ENCODE measurements at places on chromosomes 4 and X.

GRCh38 chr4:107862658-107863057 is 37.9 kb downstream of the SGMS2 start:
- peak; percentile 15 for DNase-seq

DNA sequence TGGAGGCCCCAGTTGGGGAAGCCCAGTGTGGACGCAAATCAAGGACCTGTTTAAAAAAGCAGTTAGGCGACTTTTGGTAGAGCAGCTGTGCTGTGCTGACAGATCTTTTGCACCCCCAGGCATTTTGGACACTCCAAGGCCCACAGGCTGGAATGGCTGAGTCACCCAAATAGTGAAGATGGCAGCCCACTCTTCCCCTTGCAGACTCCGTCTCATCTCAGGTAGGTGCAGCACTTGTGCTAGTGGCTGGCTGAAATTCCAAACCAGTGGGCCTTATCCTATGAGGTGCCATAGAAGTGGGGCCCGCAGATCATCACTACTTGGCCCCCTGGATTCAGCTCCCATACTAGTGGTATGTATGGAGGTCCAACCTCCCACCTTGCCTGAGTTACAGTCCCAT is 42.8 kb downstream of the CPXCR1 start:
- no peak for DNase-seq

- DNase-seq: no peak
Measured at GRCh38 chrX:35700121-35700520, 98.0 kb upstream of the MAGEB16 start.

- DNase-seq: no peak
Measured at GRCh38 chr4:109334129-109335105, 32.0 kb upstream of the COL25A1 start.

DNA sequence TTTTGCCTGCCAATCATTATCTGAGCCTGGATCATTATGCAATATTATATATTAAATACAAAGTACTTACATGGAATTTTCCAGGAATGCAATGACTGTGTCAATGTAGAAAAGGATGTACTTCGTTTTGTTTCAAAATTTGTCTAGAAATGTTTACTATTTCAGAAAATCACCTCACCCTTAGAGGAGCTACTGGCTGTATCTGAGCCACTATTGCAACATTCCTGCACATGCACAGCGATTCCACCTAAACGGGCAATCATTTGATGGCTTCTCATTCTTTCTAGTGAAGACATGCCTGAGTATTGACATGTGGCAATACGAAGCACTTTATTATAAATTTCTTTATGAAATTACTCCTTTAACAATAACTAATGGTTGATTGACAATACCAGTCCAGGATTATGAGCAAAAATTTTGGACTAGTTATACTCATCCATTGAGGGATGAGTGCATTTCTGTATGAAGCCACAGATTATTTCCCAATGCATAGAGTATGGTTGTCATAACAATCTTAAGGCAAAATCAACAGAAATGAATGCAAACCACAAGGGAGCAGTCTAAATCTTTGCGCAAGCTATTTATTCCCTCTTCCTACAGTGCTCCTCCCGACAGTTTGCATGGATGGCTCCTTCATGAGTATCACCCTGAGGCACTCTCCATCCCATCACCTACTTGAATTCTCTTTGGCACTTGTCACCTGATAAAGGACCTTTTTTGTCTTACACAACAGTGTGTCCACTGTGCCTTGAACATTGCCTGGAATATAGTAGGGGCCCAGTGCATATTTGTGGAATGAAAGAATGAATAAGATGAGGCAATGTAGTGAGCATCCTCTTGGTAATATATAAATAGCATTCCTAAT is 35.8 kb upstream of the MMAA start:
- no peak for DNase-seq

GRCh38 chrX:49226946-49227345 is 6.2 kb downstream of the CACNA1F start:
- DNase-seq: no peak

GRCh38 chr4:53928825-53929224 is 135.6 kb downstream of the CHIC2 start:
- DNase-seq: no peak

DNA sequence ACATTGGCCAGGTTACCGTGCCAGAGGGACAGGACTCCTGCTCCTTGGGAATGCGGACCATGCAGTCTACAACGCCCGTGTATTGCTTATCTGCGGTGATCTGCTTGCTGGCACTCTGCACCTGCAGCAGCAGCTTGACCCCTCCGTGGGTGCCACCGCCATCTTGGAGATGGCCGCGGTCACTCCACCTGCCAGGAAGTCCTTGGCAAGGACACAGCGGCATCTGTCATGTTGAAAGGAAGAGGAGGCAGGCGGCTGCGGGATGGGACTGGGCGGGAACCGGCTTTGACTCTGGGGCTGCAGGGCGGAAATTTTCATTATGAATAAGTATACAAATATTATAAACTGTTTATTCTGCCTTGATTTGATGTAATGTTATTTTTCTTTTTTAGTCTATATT is 63.4 kb downstream of the F11 start:
- DNase-seq: no peak

DNA sequence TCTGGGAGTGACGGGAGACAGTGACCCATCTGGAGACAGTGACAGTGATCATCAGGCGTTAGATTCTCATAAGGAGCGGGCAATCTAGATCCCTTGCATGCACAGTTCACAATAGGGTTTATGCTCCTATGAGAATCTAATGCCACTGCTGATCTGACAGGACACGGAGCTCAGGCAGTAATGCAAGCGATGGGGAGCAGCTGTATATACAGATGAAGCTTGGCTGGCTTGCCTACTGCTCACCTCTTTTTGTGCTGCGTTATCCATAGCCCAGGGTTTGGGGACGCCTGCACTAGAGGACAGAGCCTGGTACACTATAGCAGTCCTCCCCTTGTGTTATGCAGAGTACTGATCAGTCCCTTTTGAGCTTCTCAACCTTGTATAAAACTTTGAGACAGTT is 23.5 kb downstream of the NFKB1 start:
- DNase-seq: no peak

DNA sequence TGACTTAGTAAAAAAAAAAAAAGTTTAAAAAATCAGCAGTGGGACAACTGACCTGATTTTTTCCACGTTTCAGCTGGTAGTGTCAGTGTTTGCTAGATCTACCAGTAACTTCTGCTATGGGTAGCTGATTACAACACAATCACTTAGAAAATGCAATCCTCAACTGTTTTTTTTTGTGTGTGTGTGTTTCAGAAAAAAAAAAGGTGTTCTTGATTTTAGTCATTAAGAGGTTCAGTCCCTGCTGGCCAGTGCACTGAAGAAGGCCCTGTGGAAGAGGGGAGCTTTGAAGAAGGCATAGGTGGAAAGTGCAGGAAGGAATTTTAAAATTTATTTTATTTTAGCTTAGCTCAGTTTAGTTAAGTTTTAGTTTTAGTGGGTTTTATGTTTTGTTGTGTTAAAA is 46.9 kb downstream of the SH2D1A start:
- no peak for DNase-seq

GRCh38 chrX:768596-768995 is 138.0 kb downstream of the SHOX start:
- DNase-seq: no peak

- no peak for DNase-seq
Measured at GRCh38 chr4:153275380-153276276, 68.9 kb upstream of the MND1 start.

DNA sequence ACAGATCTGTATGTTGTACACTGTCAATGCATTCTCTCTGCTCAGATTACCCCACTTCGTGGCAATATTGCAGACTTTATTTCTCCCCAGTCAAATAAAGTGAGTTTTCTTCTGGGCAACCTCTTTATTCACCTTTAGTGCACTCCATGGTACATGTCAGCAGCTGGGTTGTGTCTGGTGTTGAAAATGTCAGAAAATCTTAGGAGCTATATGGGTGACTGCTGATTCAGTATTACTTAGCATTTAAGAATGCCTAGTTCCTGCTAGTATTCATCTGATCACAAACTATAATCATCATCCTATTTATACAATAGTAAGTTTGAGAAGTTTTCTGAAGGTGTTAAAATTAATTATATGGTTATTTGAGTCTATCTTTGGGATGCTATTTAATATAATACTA is 112.5 kb downstream of the CFAP299 start:
- no peak for DNase-seq

GRCh38 chr4:42398171-42398870 is 1.0 kb downstream of the SHISA3 start:
- DNase-seq: no peak

DNA sequence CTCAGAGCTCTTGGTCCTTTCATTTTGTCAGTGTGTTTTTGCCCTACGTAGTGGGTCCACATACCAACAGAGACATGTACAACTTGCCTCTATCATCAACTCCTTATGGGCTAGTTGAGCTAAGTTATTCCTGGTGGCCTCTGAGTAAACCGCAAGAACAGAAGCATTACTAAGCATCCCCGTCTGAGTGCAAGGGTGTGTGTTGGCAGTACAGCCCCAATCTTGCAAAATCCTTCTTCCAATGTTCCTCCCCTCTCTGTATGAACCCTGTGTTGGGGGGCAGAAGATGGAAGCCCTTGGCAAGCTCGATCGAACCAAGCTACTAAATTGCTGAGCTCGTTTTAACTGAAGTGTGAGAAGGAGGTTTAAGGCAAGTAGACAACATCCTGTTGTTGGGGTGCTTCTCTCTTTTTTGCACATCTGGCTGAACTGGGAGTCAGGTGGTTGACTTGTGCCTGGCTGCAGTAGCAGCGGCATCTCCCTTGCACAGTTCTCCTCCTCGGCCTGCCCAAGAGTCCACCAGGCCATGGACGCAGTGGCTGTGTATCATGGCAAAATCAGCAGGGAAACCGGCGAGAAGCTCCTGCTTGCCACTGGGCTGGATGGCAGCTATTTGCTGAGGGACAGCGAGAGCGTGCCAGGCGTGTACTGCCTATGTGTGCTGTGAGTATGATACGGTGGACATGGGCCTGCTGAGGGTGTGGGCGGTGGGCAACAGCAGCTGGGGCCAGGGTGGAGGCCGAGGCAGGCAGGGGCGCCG is at the start of gene SH2D1A:
Gene SH2D1A (plus strand): TSS at position 447 of the 760 bp plus-strand sequence. CDS start 80 bp downstream, at position 527.
- peak; percentile 63 for DNase-seq

GRCh38 chr4:113893546-113893945 is 85.9 kb downstream of the ARSJ start:
- DNase-seq: no peak

GRCh38 chrX:122813876-122814275 is 370.2 kb upstream of the GRIA3 start:
- DNase-seq: no peak

GRCh38 chrX:66012094-66012534 is 27.8 kb downstream of the VSIG4 start:
- DNase-seq: peak; percentile 9

DNA sequence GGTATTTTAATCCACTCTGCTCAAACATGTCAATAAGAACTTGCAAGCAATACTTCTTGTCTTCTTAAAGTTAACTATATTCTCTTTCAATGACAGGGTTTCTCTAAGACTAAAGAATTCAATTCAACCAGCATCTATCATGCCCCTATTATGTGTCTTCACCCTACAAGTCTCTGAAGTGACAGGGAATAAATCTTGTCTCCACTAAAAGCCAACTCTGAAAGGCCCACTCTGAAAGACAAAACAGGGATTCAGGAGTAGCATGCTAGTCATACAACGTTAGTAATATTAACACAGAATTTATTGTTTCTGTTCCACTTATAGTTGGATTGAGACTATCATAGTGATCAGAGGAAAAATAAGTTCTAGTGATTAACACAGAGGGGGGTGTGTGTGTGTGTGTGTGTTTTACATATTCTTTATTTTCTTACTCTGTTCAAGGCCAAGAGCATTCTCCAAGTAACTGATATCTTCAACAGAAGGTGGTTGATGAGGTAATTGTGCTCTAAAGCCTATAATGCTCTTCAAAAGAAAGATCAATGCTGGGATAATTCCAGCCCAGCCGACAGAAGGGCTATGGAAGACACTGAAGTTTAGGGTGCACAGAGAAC is 122.4 kb upstream of the DCLK2 start:
- DNase-seq: no peak

GRCh38 chr4:39719804-39720580 is 22.1 kb downstream of the UBE2K start:
- no peak for DNase-seq

DNA sequence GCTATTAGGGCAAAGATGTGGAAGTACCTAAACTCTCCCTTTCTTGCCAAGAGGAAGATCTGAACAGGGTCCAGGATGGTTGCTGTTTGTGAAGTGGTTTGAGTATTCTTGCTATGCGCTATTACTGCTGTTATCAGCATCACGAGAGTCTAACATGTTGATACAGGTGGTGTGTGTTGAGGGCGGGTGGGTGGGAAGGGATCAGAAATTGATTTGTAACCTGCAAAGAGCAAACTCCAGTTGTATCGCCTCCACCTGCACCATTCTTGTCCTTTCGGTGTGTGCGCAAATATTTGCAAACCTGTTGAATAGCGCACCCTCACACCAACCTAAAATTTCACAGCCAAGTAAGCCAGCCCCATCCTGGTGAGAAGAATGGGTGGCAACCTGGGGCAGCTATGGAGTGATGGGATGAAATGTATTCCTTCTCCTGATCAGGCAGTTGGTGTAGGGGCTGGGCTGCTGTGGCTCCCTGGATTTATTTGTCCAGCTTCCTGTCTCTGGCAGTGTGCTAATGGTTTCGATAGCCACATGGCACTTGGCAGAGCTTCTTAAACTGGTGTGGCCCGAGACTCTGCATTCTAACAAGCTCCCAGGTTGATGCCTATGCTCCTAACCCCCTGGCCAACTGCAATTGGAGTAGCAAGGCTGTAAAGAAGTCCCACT is 102.6 kb upstream of the SCML1 start:
- DNase-seq: no peak

DNA sequence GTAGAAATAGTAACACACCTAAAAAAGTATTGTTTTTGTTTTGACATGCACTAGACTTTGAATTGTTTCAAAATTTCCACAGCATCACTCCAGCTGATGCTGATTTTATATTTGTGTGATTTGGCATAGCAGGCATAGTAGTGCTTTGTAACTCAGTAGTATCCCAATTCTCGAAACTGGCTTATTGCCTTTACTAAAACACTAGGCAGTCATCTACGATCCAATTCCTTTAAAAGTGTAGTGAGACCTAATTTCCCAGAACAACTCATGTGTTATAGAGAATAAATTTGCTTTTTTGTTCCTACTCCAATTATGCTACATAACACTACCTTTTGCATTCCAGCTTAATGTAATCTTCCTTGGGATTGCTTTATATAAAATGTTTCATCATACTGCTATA is 797.7 kb downstream of the ADGRL3 start:
- DNase-seq: no peak

- no peak for DNase-seq
Measured at GRCh38 chrX:77444075-77444474, 3.1 kb upstream of the FGF16 start.

DNA sequence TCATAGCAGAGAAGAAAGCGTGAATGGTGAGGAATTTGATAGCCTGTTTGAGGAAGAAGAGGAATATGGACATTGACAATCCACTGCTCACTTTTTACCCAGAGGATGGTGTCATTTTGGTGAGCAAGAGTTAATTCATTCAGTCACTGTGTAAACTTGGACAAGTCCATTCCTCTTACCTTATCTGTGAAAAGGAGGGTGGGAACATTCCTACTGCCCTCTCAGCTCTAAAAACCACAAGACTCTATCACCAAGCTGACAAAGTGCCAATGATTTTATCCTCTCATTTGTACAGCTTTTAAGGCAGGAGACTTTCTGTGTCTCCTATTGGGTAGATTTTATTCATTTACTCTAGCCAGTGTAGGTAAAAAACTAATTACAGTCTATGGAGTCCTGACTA is 103.8 kb downstream of the LUZP4 start:
- DNase-seq: no peak

GRCh38 chr4:112910109-112910736 is 139.2 kb upstream of the ANK2 start:
- DNase-seq: no peak

Measured in CD4-positive, alpha-beta T cell treated with Interleukin-4 for 4 hours (primary cell).